ENCODE measurements at places on chromosomes 2 and 18. TPM values are rescaled to one million over a fixed set of nuclear protein-coding genes. Genes with fewer than 3 reads are reported as not detected.
A peak's percentile ranks its signal among the peaks of the same experiment; 100 is the strongest.

GRCh38 chr18:8978394-8978793, 124.1 kb upstream of the NDUFV2 start:
- no peak for DNase-seq

- DNase-seq: no peak
These were observed 103.7 kb upstream of the NABP1 start for GRCh38 chr2:191574232-191574631.

DNA sequence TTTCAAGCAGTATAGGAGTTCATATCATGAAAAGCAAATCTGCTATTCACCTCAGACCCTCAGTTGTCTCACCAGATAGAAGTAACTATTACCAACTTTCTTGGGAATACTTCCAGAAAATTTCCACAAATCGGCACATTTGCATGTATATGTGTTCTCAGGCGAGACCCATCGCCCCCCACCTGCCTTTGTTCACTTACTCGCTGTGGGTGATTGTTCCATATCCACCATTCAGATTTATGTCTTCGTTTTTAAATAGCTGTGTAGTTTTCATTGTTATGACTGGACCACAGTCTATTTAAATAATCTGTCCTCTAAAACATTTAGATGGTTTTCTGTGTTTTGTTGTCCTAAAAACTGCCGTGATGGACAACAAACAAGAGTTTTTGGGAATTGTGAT, 3.3 kb downstream of the TRIM54 start:
- DNase-seq: no peak

DNA sequence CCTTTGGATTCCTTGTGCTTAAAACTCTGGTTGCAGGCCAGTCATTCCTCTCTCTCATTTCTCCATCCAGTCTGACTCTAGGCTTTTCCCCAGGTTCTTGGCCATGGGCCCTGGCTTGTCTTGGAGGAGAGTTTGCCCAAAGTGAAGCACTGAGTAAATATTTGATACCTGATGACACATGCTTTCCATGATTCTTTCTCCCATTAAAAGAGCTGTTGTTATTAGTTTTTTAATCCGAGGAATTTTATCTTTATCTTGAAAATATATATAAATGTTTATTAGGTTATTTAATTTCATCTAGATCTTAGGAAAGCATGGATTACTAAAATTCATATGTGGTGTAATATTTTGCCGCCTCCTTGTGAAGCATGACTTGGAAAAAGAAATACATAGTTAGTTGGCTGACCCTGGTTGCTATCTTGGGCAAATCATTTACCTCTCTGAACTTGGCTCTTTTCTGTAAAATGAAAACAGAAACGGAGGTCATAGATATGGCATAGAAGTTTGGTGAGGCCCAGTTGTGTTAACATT, 650.1 kb downstream of the SLC4A3 start:
- peak; percentile 56 for DNase-seq

- no peak for DNase-seq
These were observed at the start of gene ARL4C for GRCh38 chr2:234496835-234497593. TSS of gene ARL4C (minus strand) at chr2:234497081. CDS start at chr2:234496586, 495 bp downstream.

Gene UPP2
- not detected for polyA plus RNA-seq

Gene SF3B6
- polyA plus RNA-seq: 189 TPM
